ENCODE measurements at places on chromosomes 2 and 18.

GRCh38 chr2:48439102-48439501 lies 90.9 kb upstream of the STON1 start:
- DNase-seq: no peak

DNA sequence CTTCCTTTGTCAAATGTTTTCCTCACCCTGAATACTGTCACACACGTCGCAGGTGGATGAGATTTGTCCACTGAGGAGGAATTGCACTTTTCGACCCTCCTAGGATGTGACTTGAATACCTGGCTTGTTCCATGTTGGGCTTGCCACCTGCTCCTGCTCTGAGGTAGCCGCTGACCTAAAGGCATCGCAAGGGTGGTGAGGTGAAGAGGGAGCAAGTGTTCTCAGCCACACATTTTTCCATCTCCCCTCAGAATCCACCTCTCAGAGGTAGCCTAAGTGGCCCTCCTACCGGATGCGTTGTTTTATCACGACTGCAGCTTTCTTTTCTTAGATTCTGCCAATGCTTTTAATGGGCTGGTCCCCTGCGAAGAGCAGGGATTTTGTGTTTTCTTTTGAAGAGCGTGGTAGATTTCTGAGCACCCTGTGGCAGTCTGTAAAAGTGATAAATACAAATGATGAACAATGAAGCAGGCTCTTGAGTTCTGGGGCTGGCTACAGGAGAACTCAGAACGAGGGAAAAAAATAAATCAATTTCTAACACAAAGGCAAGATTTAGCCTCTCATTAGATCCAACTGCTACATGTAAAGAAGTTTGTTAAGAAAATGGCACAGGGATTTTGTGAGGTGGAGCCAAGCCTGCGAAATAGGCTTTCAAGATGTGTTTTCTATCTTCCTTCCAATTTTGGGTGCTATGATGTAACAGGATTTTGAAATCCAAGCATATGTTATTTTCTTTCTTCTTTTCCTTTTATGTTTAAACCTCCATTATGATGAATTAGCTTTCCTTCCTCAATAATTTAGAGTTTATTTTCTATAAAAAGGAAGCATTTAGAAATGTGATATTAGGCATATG lies 386.7 kb downstream of the TGIF1 start:
- no peak for DNase-seq

DNA sequence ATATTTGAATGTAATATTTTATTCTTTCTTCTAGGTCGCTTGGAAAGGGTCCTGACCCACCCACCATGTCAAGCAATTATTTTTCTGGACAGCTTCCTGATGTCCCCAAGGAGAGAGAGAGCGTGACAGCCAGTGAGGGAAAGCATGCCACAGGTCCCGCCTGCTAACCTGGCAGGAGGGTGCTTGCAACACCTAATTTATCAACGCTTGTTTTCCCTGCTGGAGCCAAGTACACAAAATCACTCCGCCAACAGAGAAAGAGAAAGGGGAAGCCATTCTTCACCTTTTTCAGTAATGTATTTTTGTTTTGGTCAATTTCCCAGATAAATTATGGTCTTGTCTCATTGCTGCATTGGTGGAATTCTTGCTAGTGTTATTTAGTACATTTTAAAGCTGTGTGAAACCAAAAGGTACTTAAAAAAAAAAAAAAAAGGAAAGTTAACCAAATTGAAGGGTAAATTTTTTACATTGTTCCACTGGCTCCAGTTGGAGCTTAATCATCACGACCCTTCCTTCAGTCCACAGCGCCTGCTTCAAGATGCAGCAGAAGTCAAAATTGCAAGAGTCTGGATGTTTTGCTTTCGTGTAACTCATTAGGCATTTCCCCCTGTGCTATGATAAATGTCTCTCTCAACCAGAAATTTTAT lies 88.5 kb upstream of the COPS8 start:
- no peak for DNase-seq

GRCh38 chr18:55457028-55457427 lies 131.0 kb downstream of the TCF4 start:
- DNase-seq: no peak

GRCh38 chr18:29549759-29550158 lies 1372.8 kb upstream of the CDH2 start:
- no peak for DNase-seq

GRCh38 chr2:148358375-148358774 lies 286.2 kb upstream of the EPC2 start:
- no peak for DNase-seq

DNA sequence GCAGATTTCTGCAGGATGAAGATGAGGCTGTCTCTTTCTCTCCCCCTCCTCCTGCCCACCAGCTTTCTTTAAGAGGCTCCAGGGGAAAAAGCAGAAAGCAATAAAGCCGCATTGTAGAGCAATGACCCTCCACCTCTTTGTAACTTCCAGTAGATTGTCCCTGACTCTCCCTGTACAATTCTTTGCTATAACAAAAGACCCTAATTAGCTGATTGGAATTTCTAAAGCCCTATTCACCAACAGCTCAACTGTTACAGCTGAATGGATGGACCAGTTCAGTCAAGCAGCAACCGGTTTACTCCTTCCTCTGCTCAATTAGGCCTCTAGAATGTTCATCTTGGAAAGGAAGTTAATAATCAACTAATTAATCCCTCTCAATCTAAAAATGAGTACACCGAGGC lies 301.0 kb downstream of the STK39 start:
- DNase-seq: no peak

- no peak for DNase-seq
Measured at GRCh38 chr2:159455330-159455918, 160.9 kb downstream of the BAZ2B start.

- DNase-seq: no peak
Measured at GRCh38 chr2:143524559-143525401, 395.6 kb downstream of the ARHGAP15 start.

- DNase-seq: peak; percentile 40
Measured at GRCh38 chr2:231925303-231926179, 655 bp downstream of the NPPC start.

Measured in T follicular helper cell (primary cell).